ENCODE measurements at places on chromosomes 12 and 14.
A peak's percentile ranks its signal among the peaks of the same experiment; 100 is the strongest.

DNA sequence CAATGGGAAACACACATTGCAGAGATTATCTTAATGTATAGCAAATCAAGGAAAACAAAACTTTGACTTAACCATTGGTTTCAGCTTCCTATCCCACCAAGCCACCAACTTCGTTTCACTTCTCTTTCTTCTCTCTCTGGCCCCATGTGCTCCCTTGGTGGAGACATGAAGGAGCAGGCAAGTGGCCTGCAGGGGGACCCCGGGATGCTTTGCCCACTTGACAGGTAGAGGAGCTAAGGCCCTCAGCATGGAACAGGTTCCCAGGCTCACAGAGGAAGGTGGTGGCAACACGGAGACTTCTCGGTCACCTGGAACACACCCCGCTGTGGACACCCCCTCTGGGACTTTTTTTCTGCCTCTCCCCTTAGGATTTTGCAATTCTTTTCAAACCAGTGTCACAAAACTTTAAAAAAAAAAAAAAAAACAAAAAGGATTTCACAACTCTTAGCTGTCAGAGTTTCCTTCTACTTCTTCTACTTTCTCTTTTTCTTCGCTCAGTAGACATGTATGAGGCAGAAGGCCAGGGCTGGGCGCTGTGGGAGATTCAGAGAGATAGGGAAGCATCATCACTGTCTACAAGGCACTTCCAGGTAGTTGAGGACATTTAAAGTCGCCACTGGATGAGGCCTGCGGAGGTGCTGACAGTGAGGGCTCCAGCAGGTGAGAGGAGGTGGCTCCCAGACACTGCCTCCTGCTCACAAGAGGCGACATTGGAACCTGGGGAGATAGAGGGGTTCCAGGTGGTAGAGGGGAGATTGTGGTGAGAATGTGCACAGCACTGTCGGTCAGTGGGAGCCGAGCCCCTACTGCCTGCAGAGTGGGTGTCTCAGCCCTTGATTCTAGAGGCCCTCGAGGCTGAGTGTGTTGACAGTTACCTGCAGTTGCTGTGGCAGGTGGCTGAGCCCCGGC, 119.6 kb downstream of the GCH1 start:
- no peaks in the 10 kb centered on the region for H3K27me3 ChIP-seq
- H3K36me3 ChIP-seq, result peaks cover 7% of the 10 kb centered on the region
- no peak overlapping the region for H3K27ac ChIP-seq
- DNase-seq, result no peak
- H3K4me1 ChIP-seq, result no peaks in the 10 kb centered on the region

DNA sequence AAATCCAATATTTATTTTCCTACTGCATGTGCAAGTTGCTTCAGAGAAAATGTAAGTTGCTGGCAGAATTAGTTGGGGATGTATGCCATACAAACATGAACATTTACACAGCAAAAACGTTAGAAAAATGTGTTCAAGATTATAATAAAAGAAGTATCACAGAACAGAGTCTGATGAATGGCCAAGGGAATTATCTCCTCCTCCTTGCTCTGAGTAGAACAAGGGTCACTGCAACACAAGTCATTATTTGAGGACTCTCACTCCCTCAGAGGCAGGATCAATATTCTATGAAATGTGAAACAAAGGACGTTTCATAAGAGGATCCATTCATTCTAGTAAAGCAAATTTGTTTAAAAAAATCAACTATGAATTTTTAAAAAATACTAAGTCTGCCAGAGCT, 177.8 kb downstream of the PRKD1 start:
- no peaks in the 10 kb centered on the region for H3K4me1 ChIP-seq
- H3K27ac ChIP-seq, result no peak overlapping the region
- no peak overlapping the region for H3K4me3 ChIP-seq
- H3K27me3 ChIP-seq, result no peaks in the 10 kb centered on the region

- H3K27me3 ChIP-seq, result no peaks in the 10 kb centered on the region
- no peaks in the 10 kb centered on the region for H3K4me1 ChIP-seq
- H3K27ac ChIP-seq, result no peak overlapping the region
- no peak overlapping the region for H3K4me3 ChIP-seq
Observed at GRCh38 chr14:60862283-60862682, 118.6 kb downstream of the TRMT5 start.

- DNase-seq, result no peak
- no peaks in the 10 kb centered on the region for H3K36me3 ChIP-seq
- no peaks in the 10 kb centered on the region for H3K27me3 ChIP-seq
- H3K27ac ChIP-seq, result no peak overlapping the region
- peaks cover 7% of the 10 kb centered on the region for H3K4me1 ChIP-seq
Observed at GRCh38 chr14:69539631-69540410, 34.9 kb downstream of the CCDC177 start.

- H3K36me3 ChIP-seq, result no peaks in the 10 kb centered on the region
- H3K27me3 ChIP-seq, result no peaks in the 10 kb centered on the region
- no peak overlapping the region for H3K27ac ChIP-seq
- H3K4me1 ChIP-seq, result no peaks in the 10 kb centered on the region
Observed at GRCh38 chr14:22220427-22220826, 368.6 kb downstream of the DAD1 start.

DNA sequence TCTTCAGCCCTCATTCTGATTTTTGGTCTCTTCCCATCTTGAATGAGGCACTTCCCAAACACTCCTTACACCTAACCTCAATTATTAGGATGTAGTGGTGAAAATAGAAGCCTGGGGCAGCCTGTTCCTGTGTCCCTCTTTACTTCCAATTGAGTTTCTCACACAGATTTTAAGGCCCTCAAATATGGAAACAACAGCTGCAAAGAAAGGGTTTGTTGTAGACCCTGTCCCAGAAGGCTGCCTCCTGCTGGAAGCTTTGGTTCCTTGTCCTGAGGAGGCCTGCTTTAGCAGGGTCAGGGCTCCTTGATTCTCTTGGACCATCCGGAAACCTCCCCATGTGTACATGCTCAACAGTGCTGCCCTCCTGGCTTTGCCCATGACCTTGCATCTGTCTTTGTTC, 101.3 kb downstream of the TGFB3 start:
- H3K27me3 ChIP-seq, result no peaks in the 10 kb centered on the region
- no peak for DNase-seq
- H3K4me3 ChIP-seq, result no peak overlapping the region
- H3K27ac ChIP-seq, result no peak overlapping the region
- H3K4me1 ChIP-seq, result no peaks in the 10 kb centered on the region

DNA sequence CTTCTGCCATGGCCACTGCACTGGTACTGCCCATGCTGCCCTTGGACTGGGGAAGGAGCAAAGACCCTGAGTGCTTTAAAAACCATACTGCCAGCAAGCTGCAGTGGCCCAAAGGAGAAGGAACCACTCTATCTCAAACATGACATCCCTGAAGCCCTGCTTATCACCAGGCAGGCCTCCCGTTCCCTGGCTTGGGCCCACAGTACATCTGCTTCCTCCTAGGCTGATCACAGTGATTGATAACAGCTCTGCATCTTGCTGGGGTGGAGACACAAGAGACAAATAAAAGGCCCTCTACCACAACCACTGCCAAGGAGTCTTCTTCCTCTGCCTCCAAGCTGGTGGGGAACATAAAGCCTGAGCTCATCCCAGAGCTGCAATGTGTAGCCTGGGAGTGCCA, 567.5 kb downstream of the TRHDE start:
- H3K4me1 ChIP-seq, result no peaks in the 10 kb centered on the region
- H3K4me3 ChIP-seq, result no peak overlapping the region
- H3K27ac ChIP-seq, result no peak overlapping the region
- H3K27me3 ChIP-seq, result no peaks in the 10 kb centered on the region
- DNase-seq, result no peak
- H3K36me3 ChIP-seq, result no peaks in the 10 kb centered on the region

DNA sequence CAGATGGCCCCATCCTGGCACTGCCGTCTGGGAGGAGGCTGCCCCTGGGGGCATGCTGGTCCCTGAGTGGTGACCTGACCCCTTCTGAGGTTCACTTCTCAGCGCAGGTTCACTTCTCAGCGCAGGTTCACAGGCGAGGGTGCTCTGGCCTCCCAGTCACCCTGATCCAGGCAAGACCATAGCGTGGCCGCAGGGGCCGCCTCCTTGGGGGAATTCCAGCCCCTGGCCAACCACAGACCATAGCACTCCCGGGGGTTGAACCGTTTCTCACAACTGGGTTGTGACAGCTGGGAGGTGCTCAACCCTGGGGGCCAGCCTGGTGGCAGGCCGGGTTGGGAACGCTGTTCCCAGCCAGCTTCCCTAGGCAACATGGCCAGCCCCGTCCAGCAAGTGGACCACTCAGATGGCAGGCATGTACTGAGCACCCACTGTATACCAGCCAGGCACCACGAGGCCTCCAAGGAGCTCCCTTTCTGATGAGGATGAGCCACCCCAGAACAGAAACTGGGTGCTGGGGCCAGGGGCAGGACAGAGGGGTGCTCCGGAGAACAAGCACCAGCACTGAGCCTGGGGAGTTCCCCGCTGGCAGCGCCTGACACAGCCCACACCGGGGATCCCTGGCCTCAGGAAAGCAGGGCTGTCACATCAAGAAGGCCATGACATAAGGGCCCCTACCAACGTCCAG, 28.3 kb upstream of the ZFP36L1 start:
- no peak for DNase-seq
- H3K4me1 ChIP-seq, result peaks cover 16% of the 10 kb centered on the region
- no peak overlapping the region for H3K27ac ChIP-seq
- no peak overlapping the region for H3K4me3 ChIP-seq

DNA sequence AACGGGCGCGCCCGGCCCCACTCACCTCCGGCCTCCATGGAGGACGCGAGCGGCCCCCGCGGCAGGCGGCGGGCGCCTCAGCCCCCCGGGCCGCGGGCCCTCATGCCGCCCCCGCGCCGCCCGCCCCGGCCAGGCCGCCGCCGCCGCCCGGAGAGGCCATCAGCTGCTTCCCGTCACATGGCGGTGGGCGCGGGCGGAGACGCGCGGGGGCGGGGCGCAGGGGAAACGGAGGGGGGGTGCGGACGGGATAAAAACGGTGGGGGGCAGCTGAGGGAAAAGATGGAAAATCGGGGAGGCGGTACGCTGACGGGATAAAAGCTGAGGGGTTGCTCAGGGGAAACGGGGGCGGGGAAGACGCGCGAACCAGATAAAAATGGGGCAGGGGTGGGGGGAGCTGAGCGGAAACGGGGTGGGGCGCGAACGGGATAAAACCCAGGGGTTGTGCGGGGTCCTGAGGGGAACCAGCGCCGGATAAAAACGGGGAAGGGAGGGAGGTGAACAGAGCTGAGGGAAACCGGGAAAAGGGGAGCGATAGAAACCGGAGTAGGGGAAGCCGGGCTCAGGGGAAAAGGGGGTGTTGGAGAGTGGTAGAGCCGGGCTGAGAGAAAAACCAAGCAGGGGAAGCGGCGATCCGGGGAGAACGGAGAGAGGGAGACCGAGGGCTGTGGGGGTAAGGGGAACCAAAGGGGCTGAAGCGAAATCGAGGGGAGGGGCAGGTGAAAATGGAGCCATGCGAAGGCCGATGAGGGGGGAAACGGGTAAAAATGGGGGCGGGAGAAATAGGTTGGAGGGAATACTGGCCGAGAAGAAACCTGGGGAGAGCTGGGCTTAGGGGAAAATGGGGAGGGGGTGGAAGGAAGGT, at the start of gene WSB2:
Gene WSB2 (minus strand): TSS at position 169 of the 862 bp plus-strand sequence. CDS start 131 bp downstream, at position 38.
- peaks cover 9% of the 10 kb centered on the region for H3K4me1 ChIP-seq
- peak; percentile 35 for DNase-seq
- H3K36me3 ChIP-seq, result peaks cover 26% of the 10 kb centered on the region
- H3K27me3 ChIP-seq, result no peaks in the 10 kb centered on the region

GRCh38 chr14:70808416-70809224, 693 bp downstream of the MAP3K9 start:
- H3K27ac ChIP-seq, result peak overlapping the region; percentile 57
- H3K4me1 ChIP-seq, result peaks cover 9% of the 10 kb centered on the region
- peak overlapping the region; percentile 99 for H3K4me3 ChIP-seq
- peaks cover 3% of the 10 kb centered on the region for H3K27me3 ChIP-seq

DNA sequence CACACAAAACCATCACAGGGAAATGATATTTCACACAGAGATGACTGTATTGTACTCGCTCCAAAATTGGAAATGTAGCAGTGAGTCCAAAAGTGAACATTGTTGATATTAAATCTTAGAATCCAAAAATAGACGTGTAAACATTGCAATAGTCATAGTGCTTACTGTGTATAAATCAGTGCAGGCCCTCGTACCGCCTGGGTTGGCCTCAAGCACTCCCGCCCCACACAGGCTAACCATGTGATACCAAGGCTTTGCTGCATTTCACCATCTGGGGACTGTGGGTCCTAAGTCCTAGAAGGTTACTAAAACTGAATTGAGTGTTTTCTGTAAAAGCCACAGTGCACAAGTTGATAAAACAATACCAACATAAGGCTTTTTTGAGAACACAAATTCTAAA, 107.3 kb downstream of the PPP2R5E start:
- H3K4me3 ChIP-seq, result no peak overlapping the region
- H3K27ac ChIP-seq, result no peak overlapping the region
- H3K27me3 ChIP-seq, result no peaks in the 10 kb centered on the region
- H3K36me3 ChIP-seq, result peaks cover 3% of the 10 kb centered on the region
- no peak for DNase-seq
- H3K4me1 ChIP-seq, result peaks cover 11% of the 10 kb centered on the region

DNA sequence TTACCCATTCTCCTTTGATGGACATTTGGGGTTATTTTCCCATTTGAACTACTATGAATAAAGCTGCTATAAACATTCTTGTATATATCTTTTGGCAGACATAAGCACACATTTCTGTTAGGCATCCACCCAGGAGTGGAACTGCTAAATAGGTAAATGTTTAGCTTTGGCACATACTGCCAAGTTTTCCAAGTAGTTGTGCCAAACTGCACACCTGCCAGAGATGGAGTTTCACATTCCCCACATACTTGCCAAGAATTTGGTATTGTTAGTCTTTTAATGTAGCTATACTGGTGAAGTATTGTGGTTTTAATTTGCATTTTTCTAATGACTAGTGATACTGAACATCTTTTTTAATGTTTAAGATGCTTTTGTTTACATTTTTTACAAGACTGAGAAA, 201.0 kb downstream of the GXYLT1 start:
- no peaks in the 10 kb centered on the region for H3K27me3 ChIP-seq
- H3K36me3 ChIP-seq, result no peaks in the 10 kb centered on the region
- DNase-seq, result no peak
- no peak overlapping the region for H3K27ac ChIP-seq

GRCh38 chr14:69573205-69573830, 1.4 kb downstream of the CCDC177 start:
- no peaks in the 10 kb centered on the region for H3K27me3 ChIP-seq
- H3K27ac ChIP-seq, result peak overlapping the region; percentile 100
- DNase-seq, result no peak
- peaks cover 22% of the 10 kb centered on the region for H3K36me3 ChIP-seq
- H3K4me1 ChIP-seq, result peaks cover 10% of the 10 kb centered on the region

DNA sequence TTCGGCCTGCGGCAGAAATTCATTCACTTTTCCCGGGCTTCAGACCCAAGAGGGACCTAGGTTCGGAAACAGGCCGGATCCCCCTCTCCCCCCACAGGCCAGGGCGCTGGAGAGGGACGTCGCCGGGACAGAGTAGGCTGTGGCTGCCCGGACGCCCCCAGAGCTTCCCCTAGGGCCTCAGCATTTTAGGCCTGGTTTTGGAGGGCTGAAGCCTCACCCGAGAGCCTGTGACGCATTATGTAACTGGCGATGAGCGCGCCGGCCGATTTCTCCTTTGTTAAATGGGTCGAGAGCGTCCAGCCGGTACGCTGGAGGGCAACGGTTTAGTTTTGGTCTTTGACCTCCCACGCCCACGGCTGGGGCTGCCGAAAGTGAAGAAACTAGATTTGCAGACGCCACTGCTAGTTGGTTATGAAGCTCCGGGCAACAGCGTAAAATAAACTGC, 657 bp downstream of the PEBP1 start:
- H3K27ac ChIP-seq, result no peak overlapping the region
- H3K4me1 ChIP-seq, result no peaks in the 10 kb centered on the region
- H3K27me3 ChIP-seq, result no peaks in the 10 kb centered on the region
- H3K36me3 ChIP-seq, result peaks cover 47% of the 10 kb centered on the region

Measured in neuronal stem cell (in vitro differentiated cells).